ENCODE measurements at places on chromosomes 1 and 21.
A peak's percentile ranks its signal among the peaks of the same experiment; 100 is the strongest.

- DNase-seq: no peak
These were observed 159.6 kb upstream of the COL11A1 start for GRCh38 chr1:103267893-103268292.

DNA sequence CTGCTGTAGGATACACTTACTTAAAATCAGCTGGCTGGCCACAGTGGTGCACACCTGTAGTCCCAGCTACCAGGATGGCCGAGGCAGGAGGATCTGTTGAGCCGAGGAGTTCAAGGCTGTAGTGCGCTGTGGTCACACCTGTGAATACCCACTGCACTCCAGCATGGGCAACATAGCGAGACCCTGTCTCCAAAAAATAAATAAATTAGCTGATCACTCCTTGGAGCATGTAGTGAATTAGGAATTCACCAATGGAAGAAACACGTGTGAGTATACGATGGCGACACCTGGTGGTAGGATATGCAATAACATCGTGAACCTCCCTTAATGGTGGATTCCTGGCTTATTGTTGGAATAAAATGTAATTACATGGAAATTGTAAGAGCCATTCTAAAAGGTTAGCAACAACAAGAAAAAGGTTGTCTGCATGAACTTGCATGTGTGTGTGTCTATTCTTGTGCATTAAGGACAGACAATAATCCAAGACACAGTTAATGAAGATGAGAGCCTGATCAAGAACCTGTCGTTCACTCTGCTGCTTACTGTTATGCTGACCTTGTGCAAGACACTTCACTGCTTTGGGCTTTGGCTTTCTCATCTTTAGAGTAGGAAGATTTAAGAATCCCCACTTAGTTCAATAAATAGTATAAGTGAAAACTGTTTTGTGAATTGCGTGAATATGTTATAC lies 38.6 kb upstream of the COX20 start:
- DNase-seq: no peak

DNA sequence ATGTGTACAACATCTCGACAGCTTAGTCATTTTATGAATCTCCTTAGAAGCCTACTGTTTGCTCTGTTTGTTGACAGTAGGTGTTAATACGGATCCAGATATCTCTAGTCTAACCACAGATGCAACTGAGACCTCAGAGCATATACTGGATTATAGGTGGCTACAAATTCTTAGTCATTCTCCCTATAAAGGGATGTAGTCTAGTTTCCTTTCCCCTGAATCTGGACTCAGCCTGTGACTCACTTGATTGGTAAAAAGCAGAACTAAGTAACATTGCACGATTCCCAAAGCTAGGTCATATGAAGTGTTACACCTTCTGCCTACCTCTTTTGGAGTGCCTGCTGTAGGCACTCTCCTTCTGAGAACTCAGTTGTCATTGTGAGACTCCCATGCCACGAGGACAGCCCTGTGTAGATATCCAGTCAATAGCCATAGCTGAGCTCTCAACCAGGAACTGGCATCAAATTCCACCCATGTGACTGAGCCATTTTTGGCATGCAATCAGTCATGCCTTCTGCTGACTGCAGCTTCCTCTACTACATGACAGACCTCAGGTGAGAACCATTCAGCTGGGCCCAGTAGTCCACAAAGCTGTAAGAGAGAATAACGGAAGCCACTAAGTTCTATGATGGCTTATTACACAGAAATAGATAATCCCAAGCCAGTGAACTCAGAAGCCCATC lies 135.9 kb upstream of the CHRM3 start:
- no peak for DNase-seq

GRCh38 chr1:37793773-37794371 lies at the start of gene MANEAL:
Gene MANEAL (plus strand): TSS chr1:37793847. CDS start chr1:37794183, 336 bp downstream.
- peak; percentile 63 for DNase-seq

DNA sequence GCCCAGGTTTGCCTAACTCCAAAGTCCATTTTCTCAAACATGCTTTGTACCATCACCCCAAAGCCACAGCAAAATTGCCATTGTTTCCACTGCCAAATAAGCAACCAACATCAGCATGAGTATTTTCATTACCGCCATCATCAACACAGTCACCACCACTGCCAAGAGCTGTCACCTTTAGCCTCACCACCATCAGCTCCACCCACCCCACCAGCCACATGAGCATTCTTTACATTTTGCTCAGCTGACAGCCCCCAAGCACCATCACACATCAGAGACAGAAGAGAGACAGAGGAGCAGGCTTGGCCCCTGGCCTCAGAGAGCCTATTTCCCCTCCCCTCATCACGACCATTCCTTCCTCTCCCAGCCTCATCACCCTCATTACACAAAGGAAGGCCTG lies 42.7 kb downstream of the TAS1R2 start:
- no peak for DNase-seq

DNA sequence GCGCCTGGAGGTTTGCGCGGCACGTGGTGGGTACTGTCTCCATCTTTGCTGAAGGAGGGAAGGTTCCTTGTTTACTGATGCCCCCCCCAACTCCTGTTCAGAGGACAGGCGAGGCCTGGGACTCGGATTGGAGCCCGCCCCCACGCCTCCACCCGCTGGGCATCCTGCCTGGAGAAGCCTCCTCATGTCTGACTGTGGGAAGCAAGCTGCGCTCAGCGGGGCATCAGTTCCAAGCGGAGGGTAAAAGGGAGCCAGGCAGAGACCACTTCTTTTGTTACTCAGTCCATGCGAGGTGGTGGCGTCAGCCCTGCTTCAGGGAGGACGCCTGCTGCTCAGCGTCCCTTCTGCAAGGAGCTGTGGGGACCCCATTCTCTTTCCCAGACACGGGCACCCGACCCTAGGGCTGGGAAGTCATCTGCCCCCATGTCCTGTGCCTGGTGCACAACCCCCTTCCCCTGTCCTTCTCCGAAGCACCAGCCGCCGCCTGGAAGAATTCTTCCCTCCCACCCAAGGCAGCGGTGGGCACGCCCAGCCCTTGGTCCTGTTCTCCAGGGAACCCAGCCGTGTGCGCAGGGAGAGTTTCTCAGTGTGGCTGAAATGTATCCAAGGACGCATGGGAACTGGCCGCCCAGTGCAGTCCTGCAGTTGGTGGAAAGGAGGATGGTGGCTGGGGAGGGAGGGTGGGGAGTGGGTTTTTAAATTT lies 414.0 kb downstream of the CAMTA1 start:
- DNase-seq: peak; percentile 11

GRCh38 chr1:231584117-231584516 lies 42.5 kb upstream of the DISC1 start:
- no peak for DNase-seq

- no peak for DNase-seq
These were observed 4.7 kb upstream of the DENND2D start for GRCh38 chr1:111204983-111205713.

- DNase-seq: no peak
These were observed 107.3 kb upstream of the B3GALT2 start for GRCh38 chr1:193293726-193294125.

DNA sequence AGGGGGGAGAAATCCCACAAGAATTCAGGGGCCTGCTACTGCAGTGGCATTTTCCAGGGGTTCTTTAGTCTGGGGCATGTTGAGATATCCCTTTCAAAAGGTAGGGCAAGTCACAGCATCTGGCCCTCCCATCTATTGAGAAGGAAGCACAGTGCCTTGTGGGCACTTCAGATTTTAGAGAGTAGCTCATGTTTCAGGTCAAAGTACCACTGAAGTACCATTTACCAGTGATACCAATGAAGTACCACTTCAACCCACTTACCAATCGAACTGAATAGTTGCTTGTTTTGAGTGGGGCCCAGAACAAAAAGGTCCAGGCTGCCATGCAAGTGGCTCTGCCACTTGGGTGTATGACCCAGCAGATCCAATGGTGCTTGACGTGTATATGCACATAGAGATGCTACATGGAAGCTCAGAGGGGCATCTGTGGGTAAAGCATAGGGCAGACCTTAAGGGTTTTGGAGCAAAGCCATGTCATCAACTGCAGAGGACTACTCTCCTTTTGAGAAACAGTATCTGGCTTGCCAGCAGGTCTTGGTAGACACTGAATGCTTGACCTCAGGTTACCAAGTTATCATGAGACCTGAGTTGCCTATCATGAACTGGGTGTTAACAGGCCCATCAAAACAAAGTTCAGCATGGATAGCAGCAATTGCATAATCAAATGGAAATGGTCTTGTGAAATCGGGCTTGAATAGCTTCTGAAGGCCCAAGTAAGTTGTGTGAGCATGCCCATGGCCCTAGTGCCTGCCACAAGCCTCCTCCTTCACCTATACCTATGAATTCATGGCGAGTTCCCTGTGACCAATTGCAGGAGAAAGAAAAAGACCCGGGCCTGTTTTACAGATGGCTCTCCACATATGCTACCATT lies 23.5 kb downstream of the PLA2G2D start:
- DNase-seq: no peak

DNA sequence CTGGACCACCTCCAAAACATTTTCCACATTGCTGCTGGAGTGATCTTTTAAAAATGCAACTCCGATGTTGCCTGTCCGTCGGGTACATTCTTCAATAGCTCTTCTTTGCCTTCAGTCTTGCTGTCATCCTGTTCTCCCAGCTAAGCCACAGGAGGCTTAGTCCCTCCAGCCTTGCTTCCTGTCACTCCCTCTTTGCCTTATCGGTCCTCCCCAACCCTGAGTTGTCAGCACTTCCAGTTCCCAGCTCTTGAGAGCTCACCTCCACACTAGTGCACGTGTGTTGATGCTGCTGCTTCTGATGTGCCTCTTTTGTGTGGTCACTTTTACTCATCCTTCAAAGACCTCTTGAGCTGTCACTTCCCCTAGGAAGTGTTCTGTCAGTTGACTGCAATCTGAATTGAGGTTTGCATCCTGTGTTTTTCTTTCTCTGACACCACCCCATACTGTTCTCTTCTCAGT lies 15.3 kb downstream of the UCK2 start:
- no peak for DNase-seq

- DNase-seq: peak; percentile 67
These were observed 51.8 kb upstream of the CXADR start for GRCh38 chr21:17461014-17461413.

DNA sequence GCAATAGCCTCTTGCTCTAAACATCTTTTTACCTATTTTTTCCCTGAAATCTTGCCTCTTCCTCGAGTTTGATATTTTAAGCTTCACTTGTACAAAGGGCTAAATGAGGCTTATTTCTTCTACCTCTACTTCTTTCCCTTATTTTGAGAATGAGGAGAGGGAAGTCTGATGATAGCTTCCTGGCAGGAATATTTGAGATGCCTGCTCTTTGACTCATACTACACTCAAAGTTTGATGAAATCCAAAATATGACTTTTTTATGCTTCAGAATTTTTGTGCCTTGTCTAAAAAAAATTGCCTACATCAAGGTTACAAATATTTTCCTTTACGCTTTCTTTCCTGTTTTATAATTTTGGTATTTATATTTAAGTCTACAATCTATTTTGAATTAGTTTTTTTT lies 624.4 kb upstream of the PLXNA2 start:
- DNase-seq: no peak

- no peak for DNase-seq
These were observed 55.3 kb upstream of the EIF4G3 start for GRCh38 chr1:21232044-21232443.

GRCh38 chr1:70224954-70225353 lies 3.8 kb downstream of the SRSF11 start:
- DNase-seq: no peak

DNA sequence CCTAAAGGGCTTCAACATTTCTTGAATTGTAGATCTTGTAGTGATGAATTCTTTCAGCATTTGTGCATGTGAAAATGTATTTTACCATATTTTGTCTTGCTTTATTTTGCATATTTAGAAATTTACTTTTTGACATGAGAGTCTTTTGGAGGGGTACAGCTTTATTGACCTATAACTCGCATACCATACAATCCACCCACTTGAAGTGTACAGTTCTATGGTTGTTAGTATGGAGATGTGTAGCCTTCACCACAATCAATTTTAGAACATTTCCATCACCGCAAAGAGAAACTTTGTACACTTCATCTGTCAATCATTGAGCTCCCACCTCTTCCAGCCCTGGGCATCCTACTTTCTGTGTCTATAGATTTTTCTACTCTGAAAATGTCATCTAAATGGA lies 7.2 kb upstream of the MIA3 start:
- DNase-seq: no peak

DNA sequence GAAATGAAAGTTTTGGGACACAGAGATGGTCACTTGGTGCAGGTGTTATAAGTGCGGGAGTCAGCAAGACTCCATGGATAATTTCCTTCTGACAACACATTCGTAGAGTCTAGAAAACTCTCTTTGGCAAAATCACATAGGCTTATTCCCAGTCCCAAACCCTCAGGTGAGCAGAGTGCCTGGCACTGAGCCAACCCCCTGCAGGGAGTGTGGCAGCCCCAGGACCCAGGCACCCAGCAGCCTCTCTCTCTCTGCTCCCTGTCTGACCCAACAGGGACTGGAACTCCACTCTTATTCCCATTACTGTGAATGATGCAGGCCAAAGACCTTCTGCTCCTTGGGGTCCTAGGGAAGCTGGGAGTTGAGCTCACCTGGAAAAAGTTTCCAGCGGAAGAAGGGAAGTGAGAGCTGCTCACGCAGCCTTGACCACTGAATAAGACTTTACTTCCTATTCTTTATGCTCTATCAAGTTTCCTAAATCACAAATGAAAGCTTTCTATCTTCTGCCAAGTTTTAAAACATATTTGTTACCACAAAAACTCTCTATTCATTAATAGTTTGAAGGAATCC lies 132.6 kb upstream of the ETV3 start:
- no peak for DNase-seq

DNA sequence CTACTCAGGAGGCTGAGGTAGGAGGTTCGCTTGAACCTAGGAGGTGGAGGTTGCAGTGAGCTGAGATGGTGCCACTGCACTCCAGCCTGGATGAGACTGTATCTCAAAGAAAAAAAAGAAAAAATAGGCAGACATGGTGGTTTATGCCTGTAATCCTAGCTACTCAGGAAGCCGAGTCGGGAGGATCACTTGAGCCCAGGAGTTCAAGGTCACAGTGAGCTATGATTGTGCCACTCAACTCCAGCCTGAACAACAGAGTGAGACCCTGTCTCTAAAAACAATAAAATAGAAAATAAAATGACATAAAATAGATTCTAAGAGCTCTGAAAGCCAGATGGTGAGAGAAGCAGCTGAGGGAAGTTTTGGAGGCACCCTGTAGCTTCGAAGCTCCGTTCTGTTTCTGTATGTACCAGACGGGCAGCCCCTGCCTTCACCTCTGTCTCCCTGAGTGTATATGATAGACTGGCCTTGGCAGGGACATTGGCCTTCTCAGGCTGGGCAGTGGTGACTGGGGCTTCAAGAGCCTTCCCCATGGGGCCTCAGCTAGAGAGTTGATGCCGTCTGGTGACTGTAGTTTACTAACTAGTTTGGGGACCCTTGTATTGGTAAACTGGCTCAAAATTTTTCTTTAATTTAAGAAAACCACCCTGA lies 54.4 kb upstream of the SPOCD1 start:
- DNase-seq: no peak

DNA sequence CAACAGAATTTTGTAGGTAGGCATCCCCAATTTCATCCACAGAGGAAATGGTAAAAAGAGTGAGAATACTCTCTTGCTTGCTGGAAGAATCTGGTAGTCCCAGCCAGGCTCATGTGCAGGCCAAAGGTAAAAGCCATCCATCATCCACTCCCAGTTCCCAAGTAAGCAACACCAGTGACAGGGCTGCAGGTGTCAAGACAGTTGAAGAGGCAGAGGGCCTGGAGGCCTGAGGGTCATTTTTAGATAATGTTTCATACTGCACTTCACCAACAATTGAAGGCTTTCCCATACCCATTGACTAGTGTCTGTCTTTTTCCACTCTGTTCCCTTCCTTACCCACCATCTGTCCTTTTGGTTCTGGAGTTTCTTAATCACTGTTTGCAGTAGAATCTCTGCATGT lies 141.7 kb upstream of the L1TD1 start:
- DNase-seq: no peak

Measured in occipital lobe (tissue), 3 donors.